ENCODE measurements at places on chromosomes 2 and 18. TPM values are rescaled to one million over a fixed set of nuclear protein-coding genes. Genes with fewer than 3 reads are reported as not detected.

MYO1B gene
- total RNA-seq = 26.3 TPM

KRCC1 gene
- 21.5 TPM for total RNA-seq

PLGLB2 gene
- total RNA-seq = not detected

TLX2 gene
- not detected for total RNA-seq

GAREM2 gene
- total RNA-seq = 4.8 TPM

TMEM198 gene
- total RNA-seq = 4.1 TPM

MAP4K4 gene
- total RNA-seq = 59.5 TPM

DSC2 gene
- total RNA-seq = 14.1 TPM

RFX8 gene
- not detected for total RNA-seq

KIF5C gene
- 1.4 TPM for total RNA-seq

SCYGR4 gene
- not detected for total RNA-seq

IL36RN gene
- total RNA-seq = not detected

MARCO gene
- 97.0 TPM for total RNA-seq

CTLA4 gene
- total RNA-seq = 0.34 TPM

PPM1B gene
- 41.1 TPM for total RNA-seq

CXCR1 gene
- 0.97 TPM for total RNA-seq

DNA sequence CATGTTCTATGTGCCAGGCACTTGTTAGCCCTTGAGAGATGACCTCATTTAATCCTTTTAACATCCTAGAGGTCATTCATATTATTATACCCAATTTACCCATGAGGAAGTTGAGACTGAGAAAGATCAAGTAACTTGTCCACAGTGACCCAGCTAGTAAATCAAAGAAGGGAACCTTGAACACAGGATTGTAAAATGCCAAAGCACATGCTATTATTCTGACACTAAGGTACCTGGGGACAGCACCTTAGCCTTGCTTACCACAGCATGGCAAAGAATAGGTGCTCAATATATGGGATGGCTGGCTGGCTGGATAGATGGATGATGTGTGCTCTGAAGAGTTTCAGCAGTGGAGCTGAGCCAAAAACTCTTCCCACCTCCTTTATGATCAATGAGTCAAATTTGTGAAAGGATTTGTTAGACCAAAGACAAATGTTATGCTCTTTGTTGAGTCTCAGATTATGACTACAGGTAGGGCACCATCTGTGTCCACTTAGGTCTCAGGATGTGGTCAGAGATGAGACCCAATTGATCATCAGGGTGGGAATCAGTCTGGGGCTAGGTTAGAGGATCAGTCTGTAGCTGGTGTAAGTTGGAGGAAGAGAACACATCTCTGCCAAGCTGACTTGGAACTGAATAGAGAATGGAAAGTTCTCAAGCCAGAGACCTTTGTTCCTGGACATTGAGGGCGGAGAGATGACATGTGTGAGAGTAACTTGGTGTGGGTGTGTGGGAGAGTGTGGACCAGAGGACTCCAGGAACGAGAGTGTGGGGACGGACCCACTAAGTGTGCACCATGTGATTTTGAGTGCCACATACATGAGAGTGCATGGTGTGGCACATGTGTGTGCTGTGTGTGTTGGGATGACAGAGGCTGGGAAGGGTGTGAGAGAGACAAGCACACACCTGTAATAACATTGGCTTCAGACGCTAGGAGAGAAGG lies 16.3 kb upstream of the PKDCC start:
- no peak for DNase-seq

GRCh38 chr2:110796716-110797301 lies 64.4 kb downstream of the ACOXL start:
- no peak for DNase-seq

DNA sequence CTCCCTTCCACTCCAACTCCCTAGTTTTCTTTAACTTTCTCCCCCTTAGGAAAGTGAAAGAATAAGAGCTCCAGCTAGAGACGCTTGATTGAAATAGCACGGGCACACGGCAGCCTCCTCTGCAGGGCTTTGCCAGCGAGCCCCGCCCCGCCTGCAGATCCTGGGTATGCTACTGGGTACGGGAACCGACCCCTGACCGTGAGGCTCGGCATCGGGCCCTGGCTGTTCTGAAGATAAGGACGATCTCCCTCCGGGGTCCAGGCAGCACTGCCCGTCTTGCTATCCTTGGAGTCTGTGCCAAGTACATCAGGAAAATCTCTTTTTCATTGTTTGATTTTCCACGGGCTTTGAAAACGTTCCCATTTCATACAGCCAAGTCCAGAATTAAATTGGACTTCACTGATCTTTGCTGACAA lies 284.5 kb downstream of the MTX2 start:
- DNase-seq = peak; percentile 75

- peak; percentile 62 for DNase-seq
Observed at GRCh38 chr2:40218679-40219078, 233.2 kb downstream of the SLC8A1 start.

GRCh38 chr2:161206471-161207032 lies 46.3 kb downstream of the TANK start:
- DNase-seq = no peak

GRCh38 chr18:8106603-8107002 lies 502.6 kb upstream of the RAB12 start:
- DNase-seq = no peak

DNA sequence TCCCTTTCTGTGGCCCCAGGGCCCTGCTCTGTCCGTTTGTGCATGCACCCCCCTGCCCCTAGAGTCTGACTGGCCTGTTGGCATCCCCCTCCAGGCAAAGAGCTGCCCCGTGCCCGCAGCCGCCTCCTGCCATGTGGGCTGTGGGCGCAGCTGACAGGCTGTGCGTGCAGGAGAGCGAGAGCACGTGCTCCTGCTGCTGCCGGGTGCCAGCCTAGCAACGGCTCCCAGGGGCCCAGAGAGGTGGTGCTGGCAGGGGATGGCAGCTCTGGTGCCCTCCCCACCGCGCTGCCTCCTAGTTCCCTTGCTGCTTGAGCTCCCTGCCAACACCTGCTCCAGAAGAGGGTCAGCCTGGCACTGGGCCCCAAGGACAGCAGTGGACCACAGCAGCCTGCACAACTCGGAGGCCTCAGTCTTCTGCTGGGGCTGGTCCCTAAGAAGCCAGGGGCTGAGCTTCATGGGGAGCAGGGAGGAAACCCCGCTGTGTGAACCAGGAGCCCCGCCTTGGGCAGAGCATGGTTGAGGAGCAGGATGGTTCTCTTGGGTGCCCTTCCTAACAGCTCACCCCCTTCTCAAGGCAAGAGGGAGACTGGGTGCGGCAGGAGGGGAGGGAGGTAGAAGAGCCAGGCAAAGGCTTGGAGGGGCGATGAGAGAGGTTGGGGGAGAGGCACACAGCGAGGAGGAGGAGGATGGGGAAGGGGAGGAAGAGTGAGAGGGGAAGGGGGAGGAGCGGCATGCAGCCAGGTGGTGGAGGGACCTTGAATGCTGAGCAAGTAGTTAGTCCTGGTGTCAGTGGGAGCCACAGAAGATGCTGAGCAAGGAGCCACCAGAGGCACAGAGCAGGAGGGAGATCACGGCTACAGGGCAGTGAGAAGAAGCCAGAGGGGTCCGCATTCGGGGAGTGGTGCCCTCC lies 23.8 kb upstream of the PTMA start:
- DNase-seq = peak; percentile 68

DNA sequence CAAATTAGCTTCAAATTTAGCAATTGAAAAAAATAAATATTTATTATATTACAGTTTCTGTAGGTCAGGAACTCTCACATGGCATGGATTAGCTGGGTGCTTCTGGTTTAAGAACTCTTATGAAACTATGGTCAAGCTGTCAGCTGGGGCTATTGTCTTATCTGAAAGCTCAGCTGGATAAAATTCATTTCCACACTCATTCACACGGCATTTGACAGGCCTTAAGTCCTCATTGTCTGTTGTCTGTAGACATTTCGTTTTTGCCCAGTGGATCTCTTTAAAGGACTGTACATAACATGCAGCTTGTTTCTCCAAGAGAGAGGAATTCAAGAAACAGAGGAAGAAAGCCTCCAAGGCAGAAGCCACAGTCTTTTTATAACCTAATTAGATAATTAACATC lies 1556.8 kb upstream of the SLC39A10 start:
- DNase-seq = no peak

DNA sequence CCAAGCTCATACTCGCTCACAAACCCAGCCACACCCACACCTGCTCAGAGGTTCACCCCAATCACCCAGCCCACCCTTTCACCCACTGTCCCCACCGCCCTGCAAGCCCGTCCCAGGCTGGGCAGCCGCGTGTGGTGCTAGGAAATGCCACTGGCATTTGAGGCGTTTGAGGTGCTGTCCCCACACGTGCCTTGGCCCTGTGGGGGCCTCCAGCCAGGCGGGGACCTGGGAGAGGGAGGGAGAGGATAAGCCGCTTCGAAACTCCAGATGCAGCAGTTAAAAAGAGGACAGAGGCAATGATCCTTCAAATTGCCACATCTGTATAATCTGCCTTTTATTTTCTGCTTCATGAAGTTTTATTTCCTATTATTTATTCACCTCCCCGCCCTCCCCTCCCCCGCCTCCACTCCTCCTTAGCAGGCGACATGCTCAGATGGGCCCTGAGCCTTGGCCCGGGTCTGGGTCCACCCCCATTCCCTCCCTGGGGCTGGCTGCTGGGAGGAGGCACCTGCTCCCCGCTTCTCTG lies 35.9 kb downstream of the PSD4 start:
- DNase-seq = no peak

- DNase-seq = no peak
Observed at GRCh38 chr2:26970928-26971627, 641 bp downstream of the MAPRE3 start.

- no peak for DNase-seq
Observed at GRCh38 chr2:151120011-151120410, 141.7 kb downstream of the RBM43 start.

- DNase-seq = no peak
Observed at GRCh38 chr2:167733747-167734146, 513.6 kb downstream of the STK39 start.

GRCh38 chr2:74497777-74498499 lies 1.5 kb downstream of the LBX2 start:
- DNase-seq = no peak

DNA sequence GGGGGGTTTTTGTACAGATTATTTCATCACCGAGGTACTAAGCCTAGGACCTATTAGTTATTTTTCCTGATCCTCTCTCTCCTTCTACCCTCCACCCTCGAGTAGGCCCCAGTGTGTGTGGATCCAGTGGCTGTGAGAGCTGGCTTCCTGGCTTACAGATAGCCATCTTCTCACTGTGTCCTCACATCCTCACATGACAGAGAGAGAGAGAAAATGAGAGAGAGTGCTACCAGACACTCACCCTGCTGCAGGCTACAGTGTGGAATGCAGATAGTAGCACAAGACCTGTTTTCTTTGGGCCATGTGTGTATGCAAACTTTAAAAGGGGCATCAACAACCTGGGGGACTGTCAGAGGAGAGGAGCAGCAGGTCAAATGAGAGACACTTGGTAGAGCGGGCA lies 9.5 kb downstream of the KCNK3 start:
- DNase-seq = no peak

DNA sequence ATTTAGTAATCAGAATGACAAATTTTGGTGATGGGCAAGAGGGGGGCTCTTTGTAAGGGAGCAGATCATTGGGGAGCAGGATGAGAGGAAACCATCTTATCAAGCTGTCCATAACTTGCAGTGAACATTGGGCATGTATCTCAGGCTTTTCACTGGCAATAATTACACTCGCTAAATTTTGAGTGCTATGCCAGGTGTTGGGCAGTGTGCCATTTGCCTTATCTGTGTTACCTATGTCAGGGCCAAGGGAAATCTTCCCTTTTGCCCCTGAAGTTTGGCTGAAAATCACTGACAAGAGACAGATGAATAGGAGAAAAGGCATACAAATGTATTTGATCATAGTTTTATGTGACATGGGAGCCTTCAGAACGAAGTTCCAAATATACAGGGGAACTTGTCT lies 39.0 kb downstream of the NOSTRIN start:
- no peak for DNase-seq

- no peak for DNase-seq
Observed at GRCh38 chr18:48360376-48361021, 48.7 kb downstream of the ZBTB7C start.

- peak; percentile 68 for DNase-seq
Observed at GRCh38 chr2:231640641-231641111, 48.0 kb downstream of the TEX44 start.

DNA sequence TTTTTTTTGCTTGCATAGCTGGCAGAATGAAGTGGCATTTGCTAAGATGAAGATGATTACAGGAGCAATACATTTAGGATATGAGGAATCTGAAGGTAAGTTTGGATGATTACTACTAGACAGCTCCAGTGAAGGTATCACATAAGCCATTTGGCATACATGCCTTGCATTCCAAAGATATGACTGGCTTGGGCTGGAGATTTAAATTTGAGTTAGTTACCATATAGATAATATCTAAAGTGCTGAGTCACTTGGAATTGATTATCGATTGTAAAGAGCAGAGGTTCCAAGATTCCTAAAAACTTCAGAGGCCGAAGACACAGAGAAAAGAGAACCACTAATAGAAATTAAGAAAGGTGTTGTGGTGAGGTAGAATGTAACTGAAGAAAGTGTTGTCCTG lies 1026.4 kb downstream of the DSC3 start:
- no peak for DNase-seq

GRCh38 chr2:102048465-102048864 lies 56.7 kb downstream of the IL1R2 start:
- no peak for DNase-seq

DNA sequence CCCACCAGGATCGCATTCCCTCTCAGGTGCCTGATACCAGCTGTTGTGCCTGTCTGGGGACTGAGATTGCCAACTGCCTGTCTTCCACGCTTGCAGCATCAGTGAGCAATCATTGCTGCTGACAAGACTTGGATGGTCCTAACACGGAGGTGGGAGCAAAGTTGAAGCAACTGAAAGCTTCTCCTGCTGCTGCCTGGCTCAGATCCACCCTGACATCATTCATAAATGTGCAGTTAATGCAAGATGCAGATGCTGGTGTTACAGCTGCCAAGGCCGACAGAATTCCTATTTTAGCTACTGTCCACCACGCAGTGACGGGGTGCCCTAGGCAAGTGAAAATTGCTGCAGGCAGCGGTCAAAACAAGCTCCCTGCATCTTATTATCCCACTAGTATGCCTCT lies 131.4 kb downstream of the VWC2L start:
- no peak for DNase-seq

- peak; percentile 72 for DNase-seq
Observed at GRCh38 chr2:191376981-191377629, 131.9 kb downstream of the MYO1B start.

DNA sequence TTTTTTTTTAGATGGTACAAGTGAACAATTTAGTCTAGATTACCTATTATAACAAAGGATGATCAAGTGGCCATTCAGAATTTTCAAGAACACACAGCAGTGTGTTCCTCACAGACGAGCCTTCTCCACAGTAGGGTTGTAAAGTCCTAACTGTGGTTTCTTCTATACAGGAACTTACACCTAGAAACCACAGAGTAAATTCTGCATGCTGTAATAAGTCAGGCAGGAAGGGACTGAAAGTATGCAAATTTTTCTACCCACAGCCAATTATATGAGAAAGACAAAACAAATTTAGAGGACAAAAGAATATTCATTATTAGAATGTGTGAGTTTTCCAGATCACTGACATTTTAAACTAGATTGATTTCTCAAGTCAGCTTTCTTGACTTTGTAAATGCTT lies 99.5 kb downstream of the RBMS1 start:
- no peak for DNase-seq

DNA sequence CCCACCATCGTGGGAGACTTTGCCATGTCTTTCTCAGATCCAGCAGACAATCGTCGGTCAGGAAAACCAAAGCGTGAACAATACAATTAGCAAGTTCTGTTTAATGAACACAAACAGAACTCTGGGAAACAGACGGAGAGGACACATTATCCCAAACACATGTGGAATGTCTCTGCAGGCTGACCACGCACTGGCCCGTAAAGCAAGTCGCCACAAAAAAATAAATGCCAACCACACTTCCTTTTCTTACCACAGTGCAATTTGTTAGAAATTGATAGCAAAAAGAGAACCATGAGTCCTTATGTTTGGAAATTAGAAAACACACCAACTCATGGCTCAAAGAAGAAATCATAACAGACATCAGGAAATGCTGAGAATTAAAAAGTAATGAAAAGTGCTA lies 210.9 kb downstream of the TWIST2 start:
- no peak for DNase-seq
